CD4-positive, alpha-beta T cell (primary cell): ENCODE measurements at places on chromosomes 7 and 10. TPM values are rescaled to one million over a fixed set of nuclear protein-coding genes. Genes with fewer than 3 reads are reported as not detected.

The NANOS1 gene
- total RNA-seq: 0.08 TPM

The GPR141 gene
- total RNA-seq: not detected

The PRF1 gene
- 7.4 TPM for total RNA-seq

GRCh38 chr7:114182837-114183236 lies 231.8 kb upstream of the FOXP2 start:
- no peaks in the 10 kb centered on the region for H3K4me1 ChIP-seq
- DNase-seq: no peak
- H3K27ac ChIP-seq: no peak overlapping the region
- H3K4me3 ChIP-seq: no peak overlapping the region
- H3K36me3 ChIP-seq: no peaks in the 10 kb centered on the region
- H3K27me3 ChIP-seq: no peaks in the 10 kb centered on the region

DNA sequence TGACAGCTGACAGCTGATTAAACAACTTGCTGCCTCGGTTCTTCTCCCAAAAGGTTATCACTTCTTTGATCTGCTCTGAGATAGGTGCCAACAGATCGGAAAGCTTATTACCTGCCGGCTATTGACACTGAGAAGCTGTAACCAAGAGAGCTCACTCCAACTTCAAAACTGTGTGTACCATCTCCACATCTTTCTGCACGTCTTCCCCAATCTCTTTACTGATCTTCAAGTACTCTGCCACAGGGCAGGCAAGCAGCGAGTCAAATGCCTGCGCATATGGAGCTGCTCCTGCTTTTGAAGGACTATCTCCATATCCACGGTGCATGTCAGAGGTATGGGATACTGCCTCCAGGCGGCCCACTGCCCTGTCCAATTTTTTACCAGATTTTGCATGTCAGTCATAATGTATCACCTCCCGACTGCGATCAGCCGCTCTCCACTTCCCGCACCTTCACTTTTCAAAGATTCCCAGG lies 352 bp upstream of the ZNF485 start:
- peaks cover 4% of the 10 kb centered on the region for H3K36me3 ChIP-seq
- H3K27ac ChIP-seq: no peak overlapping the region
- H3K27me3 ChIP-seq: no peaks in the 10 kb centered on the region
- H3K4me1 ChIP-seq: peaks cover 15% of the 10 kb centered on the region
- peak overlapping the region; percentile 81 for H3K4me3 ChIP-seq
